ENCODE measurements at places on chromosomes 13 and 19.

DNA sequence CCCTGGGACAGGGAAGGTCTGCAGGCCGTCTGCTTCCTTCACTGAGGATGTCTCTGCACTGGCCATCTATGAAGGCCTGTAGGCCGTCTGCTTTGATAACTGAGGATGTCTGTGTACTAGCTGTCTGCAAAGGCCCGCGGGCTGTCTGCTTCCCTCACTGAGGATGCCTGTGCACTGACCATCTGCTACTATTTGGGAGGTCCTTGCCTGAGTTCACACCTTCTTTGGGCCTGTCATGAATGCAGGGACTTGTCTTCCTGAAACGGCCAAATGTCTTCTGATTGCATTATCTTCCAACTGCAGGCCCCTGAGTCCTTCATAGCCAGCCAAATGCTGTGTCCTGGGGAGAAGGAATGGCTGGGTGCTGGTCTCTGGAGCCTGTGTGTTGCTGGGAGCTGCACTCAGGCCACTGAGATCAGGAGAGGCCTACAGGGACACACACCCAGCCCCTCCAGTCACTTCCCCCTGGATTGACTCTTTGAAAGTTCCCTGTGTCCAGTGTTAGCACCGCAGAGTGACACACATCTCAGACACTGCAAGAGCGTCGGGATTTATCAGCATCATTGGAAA lies 72.9 kb downstream of the TEX29 start:
- no peak for DNase-seq

DNA sequence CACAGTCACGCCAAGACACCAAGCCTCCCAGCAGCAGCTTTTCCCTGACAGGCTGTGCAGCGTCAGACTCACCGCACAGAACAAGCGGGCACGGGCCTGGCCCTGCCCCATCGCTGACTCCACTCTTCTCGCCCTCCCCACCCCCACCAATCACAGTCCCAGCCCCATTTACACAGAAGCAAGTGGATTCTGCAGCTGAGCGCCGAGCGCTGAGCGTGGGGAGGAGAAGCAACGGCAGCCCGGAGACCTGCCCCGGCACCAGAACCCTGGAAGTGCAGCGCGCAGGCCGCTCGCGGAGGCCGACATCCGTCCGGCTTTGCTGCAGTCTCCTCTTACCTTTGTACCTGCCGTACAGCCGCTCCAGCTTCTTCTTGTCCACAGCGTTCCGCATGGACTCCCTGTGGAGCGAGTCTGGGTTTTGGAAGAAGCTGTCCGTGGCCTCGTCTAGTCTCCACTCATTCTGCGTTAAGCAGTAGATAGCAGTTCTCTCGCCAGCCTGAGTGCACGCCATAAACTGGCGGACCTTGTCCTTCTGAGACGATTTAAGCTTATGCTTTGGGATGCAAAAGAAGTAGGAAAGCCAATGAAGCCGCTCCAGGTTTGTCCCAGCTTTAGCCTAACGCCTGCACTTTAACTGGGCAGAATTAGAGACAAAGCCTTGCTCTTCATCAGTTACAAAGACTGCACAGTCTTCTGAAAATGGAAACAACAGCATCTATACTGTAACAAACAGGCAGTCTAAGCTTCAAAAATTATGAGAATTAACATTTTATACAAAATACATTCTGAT lies 6.8 kb downstream of the DCUN1D2 start:
- DNase-seq = no peak

GRCh38 chr13:67519356-67519755 lies 289.2 kb upstream of the PCDH9 start:
- DNase-seq = no peak

- no peak for DNase-seq
These were observed 2.4 kb upstream of the KMT2B start for GRCh38 chr19:35715355-35715809.

DNA sequence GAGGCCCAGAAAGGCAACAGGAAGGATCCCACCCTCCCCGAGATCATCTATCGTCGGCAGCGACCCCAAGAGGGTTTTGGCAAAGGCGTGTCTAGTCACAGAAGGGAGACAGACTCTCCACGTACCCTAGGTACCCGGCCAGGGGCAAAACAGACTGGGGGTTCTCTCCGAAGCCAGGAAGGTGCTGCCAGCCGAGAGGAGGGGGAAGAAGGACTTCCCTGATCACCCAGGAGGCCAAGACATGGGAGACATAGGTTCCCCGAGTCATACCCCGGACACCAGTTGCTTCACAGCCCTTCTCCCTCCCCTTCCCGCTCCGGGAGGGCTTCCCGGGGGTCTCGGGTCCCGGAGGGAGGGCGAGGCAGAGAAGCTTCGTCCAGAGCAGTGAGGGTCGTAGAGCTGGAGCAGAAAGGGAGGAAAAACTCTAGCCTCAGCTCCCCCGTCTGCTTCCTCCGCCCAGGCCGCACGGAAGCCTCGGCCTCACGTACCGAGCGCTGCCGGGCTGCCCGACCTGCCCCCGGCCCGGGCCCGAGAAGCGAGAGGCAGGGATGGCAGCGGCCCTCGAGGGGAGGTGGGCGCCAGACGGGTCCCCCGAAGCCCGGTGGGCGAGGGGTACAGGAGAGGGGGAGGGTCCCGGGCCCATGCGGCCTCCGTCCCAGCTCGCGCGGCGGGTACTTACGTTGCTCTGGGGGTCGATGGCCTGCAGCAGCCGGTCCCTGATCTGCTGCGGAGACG lies 644 bp downstream of the MED26 start:
- no peak for DNase-seq

GRCh38 chr13:59276436-59276835 lies 887.3 kb downstream of the DIAPH3 start:
- no peak for DNase-seq

- no peak for DNase-seq
These were observed 36.9 kb upstream of the DCUN1D2 start for GRCh38 chr13:113527272-113527958.

GRCh38 chr19:57759096-57759495 lies 10.4 kb upstream of the ZNF586 start:
- DNase-seq = no peak

DNA sequence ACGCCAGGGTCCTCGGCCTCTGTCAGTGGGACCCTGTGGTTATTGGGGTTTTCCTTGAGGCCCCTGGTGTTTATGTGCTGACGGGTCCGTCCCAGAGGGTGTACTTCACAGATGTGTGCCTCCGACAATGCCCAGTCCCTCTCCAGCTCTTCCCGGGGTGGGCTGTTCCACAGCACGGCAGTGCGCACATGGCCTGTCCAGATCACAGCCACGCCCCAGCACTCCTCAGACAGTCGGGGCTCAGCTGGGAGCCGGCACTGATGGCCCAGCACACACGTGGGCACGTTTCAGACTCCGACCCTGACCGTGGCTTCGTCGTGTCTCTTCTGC lies 16.9 kb upstream of the F7 start:
- no peak for DNase-seq

DNA sequence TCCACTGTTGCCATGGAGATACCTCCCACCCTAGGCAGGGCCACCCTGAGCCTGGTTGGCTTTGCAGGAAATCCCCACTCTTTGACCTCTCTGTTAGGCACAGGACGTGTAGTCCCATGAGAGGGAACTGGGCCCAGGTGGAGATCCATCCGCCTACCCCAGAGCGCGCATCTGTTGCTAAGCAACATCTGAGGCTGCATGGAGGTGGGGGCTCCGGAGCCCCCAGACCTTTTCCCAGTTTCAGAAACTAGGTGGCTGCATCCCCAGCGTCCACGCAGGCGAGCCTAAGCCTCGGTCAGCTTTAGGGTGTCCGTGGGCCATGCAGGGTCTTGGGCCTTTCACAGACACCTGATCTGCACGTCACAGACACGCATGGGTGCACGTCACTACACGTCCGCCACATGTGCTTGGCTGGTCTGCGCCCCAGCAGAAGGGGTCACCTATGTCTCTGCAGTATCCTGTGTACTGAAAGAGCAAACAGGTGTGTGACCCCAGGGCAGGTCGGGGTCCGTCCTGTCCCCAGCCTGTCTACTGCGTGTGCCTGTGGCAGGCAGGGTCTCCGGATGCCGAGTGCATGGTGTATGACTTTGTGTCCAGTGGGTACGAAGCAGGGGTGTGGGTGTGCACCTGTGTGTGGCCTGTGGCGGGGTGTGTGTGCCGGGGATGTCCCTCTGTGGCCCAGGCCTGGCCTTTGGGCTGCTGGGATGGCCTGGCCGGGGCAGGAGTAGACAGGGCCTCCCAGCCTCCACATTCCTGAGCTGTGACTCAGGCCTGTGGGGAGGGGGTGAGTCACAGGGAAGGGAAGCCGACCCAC lies 4.1 kb upstream of the CIRBP start:
- DNase-seq = no peak

- DNase-seq = no peak
These were observed 14.2 kb downstream of the KCNC3 start for GRCh38 chr19:50314724-50315708.

- DNase-seq = peak; percentile 34
These were observed at the start of gene FLT3LG for GRCh38 chr19:49473868-49474541. TSS of gene FLT3LG (plus strand) at chr19:49474215. CDS start at chr19:49474640, 425 bp downstream.

DNA sequence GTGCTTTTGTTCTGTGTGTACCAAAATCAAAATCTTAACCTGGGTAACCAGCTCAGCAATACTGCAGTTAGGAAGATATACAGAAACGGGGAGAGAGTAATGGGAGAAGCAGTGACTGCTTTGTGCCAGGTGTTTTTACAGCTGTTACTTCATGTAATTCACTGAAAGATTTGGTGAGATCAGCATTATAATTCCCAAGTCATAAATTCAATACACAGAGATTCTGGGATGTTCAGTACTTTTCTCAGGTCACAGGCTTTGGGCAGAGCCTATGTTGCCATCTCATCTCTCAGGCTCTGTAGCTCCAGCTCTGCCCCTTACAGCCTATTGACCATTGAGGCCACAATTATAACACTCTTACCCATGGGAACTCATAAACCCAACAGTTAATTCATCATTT lies 138.5 kb downstream of the ZAR1L start:
- no peak for DNase-seq
